Mucosa of descending colon (tissue), 3 donors: ENCODE measurements at places on chromosomes 2 and 18. TPM values are rescaled to one million over a fixed set of nuclear protein-coding genes. Genes with fewer than 3 reads are reported as not detected.

DNA sequence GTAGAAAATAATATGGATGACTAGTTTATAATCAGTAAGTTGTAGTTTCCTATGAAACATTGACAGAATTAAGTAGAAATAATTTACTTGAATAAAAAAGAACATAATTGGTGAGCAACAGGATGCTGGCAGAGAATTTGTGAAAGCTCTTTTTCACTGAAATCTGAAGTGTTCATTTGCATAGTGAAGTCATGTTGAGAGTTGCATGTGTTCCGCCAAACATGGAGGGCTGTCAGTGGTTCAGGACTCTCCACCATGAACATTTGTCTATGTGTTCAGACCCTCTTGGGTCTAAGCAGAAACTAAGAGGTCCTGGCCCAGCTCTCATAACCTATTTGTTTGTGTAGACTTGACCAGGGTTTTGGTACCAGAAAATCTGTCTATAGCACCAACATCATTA, 182.5 kb upstream of the LINC00305 start:
- DNase-seq, result no peak

DNA sequence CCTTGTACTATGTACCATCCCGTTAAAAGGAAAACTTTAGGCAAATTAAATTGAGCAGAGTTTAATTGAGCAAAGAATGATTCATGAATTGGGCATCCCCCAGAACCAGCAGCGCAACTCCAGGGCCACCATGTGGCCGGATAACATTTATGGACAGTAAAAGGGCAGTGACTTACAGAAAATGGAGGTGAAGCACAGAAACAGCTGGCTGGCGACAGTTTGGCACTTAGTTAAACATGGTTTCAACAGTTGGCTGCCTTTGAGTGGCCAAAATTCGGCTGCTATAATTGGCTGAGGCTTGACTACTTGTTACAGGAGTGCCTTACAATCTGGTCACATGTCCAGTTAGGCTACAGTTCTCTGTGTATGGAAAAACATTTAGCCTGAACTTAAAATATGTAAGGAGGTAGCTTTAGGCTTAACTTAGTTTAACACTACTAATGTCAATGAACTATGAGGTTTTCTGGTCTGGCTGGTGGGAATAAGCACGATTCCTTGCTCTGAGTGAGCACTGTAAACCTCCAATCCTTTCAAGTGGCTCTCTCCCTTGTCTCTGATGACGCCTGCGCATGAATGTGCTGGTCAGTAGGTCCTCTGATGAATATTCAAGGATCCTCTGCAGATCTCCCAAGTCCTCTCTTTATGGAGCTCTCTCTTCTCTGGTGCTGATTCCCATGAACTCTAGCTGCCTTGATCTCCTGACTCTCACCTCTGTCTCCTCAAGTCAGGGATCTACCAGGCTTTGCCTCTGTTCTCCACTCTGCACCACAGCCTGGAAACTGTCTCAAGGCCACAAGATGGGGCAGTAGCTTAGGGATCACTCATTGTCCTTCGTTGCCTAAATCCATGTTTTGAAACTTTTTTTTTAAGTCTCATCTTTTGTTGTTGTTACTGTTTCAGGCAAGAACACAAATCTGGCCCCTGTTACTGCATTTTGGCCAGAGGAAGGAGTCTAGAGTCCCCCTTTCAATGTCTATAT, 24.4 kb upstream of the RAB31 start:
- no peak for DNase-seq

GRCh38 chr2:78977661-78978145, 47.8 kb upstream of the REG3G start:
- DNase-seq, result no peak

GRCh38 chr2:203625701-203626100, 80.7 kb upstream of the CD28 start:
- DNase-seq, result no peak

DNA sequence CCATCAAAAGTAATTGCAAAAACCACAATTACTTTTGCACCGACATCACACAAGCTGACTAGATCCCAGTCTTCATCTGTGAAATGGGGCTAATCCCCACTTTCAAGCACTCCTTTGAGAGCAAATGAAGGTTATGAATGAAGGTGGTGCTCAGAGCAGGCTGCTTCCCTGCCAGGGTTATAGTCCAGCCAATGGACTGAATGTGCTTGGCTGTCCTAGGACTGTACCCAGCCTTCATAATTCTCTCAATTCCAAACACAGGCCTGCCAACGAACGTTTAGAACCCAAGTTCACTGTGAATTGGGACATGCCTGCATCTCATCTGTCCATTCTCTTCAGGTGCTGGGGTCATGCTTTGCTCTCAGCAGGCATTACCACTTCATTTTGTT, 27.8 kb upstream of the ICOS start:
- DNase-seq, result no peak

DNA sequence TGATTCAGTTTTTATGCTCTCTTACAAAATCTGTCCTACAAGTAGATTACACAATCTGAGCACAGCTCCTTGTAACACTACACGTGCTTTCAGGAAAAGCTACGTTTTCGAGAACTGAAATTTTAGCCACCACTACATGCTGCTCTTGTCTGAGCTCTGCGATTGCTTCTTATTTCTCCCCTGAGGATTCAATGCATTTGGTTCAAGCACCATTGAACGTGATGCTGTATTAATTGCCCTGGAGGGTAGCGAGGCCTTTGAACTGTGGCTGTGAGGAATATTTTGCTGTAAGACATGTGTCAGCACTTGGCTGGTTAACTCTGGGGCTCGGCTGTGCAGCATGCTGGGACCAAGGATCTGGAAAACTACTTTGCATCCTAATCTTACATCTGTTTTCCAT, 405.8 kb downstream of the EPHA4 start:
- no peak for DNase-seq

GRCh38 chr18:72700961-72701710, 157.0 kb upstream of the CBLN2 start:
- DNase-seq, result no peak

DNA sequence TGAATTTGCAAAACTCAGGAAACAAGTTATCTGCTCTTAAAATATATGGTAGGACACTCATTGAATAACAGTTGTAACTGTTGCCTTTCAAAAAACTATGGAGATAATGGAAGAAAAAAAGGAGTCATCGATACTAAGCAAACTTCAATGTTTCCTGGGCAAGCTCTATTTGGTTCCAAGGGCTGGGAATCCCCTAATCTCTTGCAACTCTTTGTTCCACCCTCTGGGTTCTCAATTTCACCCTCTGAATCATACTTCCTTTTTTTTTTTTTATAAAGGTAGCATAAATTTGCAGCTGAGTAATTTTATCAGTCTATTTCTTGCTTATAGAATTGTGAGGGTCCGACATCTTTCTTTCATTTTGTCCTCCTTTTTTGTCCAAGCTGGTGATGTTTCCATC, 36.7 kb downstream of the SLC9A4 start:
- no peak for DNase-seq

- DNase-seq, result no peak
Measured at GRCh38 chr2:208269091-208269490, 3.0 kb downstream of the PIKFYVE start.

DNA sequence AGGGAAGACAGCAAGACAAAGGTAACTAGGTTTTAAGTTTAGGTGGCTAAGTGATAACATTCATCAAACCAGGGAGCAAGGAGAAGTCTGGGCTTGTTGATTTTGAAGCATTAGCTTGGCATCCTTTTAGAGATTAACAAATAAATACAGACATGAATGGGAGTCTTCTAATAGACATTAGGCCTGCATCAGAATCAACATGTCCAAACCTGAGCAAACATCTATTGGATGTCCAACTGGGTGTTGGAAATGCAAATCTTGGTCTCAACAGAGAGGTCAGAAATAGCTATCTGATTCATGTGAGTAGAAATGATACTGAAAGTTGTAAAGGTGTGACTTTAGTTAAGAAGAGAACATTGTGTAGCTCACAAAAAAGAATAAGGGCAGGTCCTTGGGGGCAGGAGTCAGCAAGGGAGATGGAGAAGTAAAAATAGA, 85.5 kb upstream of the RND3 start:
- DNase-seq, result no peak

GRCh38 chr18:47345291-47345690, 93.8 kb upstream of the SKOR2 start:
- DNase-seq, result no peak

- DNase-seq, result no peak
Measured at GRCh38 chr2:217316743-217317142, 456.9 kb upstream of the TNP1 start.

DNA sequence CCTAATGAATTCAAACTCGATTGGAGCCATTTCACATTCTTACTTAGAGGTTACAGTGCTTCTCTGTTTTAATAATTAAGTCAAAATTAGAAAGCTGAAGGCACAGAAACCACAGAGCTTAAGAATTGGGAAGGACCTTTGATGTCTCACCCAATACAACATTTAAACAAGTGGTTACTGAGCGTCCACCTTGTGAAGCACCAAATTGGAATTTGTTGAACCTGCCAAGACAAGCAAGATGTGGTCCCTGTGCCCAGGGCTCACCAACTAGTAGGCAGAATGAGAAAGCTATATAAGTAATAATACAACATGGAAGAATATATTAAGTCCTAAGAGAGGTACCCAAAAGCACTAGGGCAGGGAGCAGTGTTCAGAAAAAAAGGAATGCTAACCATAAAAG, 64.5 kb upstream of the NPAS2 start:
- no peak for DNase-seq

GRCh38 chr2:235669269-235669831, 175.5 kb downstream of the AGAP1 start:
- peak; percentile 79 for DNase-seq

DNA sequence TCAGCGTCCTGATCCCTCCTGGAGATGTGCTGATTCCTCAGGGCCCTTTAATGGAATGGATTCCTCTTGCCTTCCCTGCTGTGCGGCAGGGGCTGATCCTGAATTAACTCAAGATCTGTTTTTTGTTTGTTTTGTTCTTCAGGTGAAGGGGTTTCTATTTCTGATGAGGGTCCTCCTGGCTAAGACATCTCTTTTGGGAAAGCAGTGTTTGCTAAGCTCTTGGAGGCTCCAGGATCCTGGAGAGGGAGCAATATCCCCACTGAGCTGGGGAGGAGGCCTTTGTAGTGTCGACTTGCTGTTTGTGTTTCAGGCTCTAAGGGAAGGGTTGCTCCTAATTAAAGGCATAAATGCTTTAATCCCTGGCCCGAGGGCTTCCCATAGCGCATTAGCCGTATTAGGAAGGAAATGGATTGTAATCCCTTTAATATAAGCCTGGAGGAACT, 65.3 kb upstream of the FOXI3 start:
- DNase-seq, result no peak

GRCh38 chr18:22285361-22286140, 116.2 kb downstream of the GATA6 start:
- no peak for DNase-seq

DNA sequence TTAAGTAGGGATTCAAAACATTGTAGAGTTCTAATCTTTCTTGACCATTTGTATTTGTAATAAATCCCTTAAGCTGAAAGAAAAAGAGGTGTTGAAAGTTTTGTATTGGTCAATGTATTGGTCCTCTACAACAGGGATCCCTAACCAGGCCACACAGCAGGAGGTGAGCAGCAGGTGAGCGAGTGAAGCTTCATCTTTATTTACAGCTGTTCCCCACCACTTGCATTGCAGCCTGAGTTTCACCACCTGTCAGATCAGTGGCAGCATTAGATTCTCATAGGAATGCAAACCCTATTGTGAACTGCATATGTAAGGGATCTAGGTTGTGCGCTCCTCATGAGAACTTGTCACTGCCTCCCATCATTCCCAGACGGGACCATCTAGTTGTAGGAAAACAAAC, 715.7 kb upstream of the NXPH2 start:
- DNase-seq, result no peak

DNA sequence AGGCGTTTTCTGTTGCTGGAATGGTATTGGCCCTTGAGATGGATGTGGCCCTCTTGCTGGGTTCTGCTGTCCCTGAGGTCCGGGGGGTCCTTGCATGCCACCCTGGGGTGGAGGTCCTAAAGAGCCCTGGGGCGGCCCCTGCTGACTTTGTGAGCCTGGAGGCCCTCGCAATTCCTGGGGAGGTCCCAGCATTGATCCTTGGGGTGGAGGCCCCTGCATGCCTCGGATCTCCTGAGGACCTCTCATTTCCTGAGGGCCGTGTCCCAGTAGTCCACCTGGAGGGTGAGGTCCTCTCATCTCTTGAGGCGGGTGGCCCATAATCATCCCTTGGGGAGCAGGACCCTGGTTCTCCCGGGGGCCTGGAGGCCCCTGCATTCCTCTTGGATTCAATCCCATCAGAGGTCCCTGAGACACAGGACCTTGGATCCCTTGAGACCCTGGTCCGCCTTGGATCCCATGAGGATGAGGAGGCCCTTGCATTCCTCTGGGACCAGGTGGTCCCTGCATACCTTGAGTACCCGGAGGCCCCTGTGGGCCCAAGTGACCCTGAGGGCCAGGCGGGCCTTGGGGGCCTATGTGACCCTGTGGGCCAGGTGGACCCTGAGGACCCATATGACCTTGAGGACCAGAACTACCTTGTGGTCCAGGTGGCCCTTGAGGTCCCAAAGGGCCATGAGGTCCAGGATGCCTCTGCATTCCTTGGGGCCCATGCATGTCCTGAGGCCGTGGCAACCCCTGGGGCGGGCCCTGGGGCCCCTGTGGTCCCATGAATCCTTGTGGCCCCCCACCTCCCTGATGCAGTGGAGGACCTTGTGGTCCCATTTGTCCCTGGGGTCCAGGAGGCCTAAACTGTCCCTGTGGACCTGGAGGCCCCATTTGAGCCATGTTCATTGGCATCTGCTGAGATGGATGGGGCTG, 18.3 kb downstream of the SFT2D3 start:
- DNase-seq, result no peak

DNA sequence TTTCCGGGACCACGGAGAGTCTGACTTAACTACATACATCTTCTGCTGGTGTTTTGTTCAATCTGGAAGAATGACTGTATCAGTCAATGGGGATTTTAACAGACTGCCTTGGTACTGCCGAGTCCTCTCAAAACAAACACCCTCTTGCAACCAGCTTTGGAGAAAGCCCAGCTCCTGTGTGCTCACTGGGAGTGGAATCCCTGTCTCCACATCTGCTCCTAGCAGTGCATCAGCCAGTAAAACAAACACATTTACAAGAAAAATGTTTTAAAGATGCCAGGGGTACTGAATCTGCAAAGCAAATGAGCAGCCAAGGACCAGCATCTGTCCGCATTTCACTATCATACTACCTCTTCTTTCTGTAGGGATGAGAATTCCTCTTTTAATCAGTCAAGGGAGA, 23.1 kb downstream of the ICOS start:
- DNase-seq, result no peak

DNA sequence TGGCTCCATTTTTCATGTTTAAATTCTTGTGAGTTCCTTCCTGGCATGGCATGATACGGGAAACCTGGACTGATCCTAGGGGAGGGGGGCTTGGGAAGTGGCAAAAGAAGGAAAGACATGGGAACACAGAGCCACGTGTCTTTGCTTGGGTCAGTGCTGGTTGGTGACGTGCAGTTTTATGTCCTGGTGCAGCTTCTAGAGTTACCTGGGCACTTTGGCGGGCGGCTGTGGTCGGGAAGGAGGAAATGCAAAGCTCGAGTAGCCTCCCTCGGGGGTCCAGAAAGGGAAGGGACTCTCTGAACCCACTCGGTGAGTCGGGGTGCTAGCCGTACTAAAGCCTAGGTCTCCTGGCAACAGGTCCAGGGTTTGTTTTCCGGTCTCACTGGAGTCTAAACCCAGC, 94.6 kb downstream of the APOB start:
- DNase-seq, result no peak

- DNase-seq, result no peak
Measured at GRCh38 chr2:142857256-142858164, 20.0 kb upstream of the KYNU start.

The SNORC gene
- 13.3 TPM for total RNA-seq

The ARHGAP25 gene
- total RNA-seq, result 8.8 TPM

The MAPK4 gene
- total RNA-seq, result 9.9 TPM

The HOXD9 gene
- total RNA-seq, result 2.2 TPM
